HCT116 (cell line): ENCODE measurements at places on chromosomes 1 and 21. TPM values are rescaled to one million over a fixed set of nuclear protein-coding genes. Genes with fewer than 3 reads are reported as not detected.

- DNase-seq = no peak
Observed at GRCh38 chr1:159917533-159918351, 7.6 kb downstream of the TAGLN2 start.

DNA sequence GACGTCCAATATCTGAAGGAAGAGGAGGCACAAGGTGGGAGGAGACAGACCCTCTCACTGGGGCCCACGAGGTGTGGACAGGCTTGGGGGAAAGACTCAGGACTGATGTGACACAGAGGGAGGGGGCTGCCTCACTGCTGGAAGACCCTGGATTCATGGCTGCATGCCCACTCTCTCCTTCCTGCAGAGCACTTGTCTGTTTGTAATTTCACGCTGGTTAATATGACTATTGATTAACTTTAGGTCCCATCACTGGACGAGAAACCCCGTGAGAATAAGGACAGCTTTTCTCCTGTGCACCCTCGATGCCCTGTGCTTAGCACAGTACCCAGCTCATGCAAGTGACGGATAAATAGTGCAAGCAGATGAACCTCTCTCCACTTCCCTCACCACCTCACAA, 35.1 kb downstream of the CACNA1S start:
- DNase-seq = no peak

SMCP gene
- total RNA-seq = not detected

GJB3 gene
- total RNA-seq = 46.7 TPM

ANKRD45 gene
- 0.44 TPM for total RNA-seq

ATP1A4 gene
- not detected for total RNA-seq

SPRR3 gene
- not detected for total RNA-seq

DNA sequence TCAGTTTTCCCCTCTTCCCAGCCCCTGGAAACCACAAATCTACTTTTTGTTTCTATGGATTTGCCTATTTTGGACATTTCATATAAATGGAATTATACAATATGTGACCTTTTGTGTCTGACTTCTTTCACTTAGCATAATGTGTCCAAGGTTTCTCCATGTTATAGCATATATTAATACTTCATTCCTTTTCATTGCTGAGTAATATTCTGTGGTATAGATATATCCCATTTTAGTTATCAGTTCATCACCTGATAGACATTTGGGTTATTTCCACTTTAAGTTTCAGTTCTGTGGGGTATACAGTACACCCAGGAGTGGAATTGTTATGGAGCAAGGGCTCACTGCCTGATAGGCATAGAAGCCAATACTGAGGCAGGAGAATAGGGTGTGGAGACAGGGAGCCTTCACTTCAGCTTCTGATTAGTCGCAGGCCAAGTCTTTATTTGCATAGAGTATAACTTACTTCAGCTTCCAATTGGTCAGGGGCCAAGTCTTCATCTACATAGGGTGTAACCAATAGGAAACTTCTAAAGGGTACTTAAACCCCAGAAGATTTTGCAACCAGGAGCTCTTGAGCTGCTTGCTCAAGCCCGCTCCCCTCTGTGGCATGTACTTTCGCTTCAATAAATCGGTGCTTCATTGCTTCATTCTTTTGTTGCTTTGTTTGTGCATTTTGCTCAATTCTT, 8.3 kb upstream of the NVL start:
- DNase-seq = no peak

DNA sequence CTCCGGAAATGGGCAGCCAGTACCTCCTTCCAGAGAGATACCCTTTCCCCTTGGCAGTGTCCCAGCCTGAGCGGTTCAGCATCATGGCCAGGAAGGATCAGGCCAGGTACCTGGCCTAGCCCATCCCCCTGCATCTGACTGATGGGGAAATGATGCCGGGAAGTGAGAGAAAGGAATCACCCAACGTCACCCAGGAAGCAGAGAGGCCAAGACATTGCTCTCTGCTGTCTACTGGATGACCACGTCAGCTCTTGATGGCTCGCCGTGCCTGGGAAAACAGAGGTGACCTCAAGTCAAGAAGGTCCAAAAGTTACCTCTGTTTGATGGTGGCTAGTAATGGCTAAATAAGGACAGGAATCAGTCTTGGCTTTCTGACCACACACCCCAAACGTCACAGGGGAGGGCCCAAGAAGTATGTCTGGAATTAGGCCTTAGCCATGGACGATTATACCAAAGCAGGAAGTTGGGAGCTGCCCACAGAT, 79.0 kb downstream of the MRPL37 start:
- no peak for DNase-seq

FMN2 gene
- total RNA-seq = not detected

DNA sequence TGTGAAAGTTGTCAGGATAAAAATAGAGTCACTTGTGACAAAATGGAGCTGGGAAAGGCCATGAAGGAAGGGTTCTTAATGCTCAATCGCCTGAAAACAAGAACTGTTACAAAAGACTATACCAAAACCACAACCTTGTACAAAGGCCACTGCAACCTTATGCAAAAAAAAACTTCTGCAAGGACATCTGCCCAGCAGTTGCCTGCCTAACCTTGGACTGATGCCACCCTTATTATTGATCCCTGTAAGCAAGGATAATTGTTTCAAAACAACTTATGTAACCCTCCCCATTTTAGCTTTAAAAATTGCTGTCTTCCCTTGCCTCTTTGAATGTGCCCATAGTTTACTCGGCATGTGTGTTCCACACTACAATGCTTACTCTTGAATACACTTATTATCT, 5.7 kb downstream of the ALG14 start:
- DNase-seq = no peak

GRCh38 chr1:92756537-92756936, 28.4 kb downstream of the EVI5 start:
- DNase-seq = no peak

GRCh38 chr1:112504001-112504660, 4.6 kb upstream of the WNT2B start:
- no peak for DNase-seq

KRTAP21-2 gene
- total RNA-seq = not detected
